ENCODE measurements at places on chromosomes 6 and 20. TPM values are rescaled to one million over a fixed set of nuclear protein-coding genes. Genes with fewer than 3 reads are reported as not detected.

Gene SLC52A3
- total RNA-seq = 0.46 TPM

Gene MAP7
- 6.9 TPM for total RNA-seq

Gene TREM2
- 8.5 TPM for total RNA-seq

Gene GSTA3
- 0.69 TPM for total RNA-seq

Gene MUCL3
- total RNA-seq = not detected

Gene HLA-DQB2
- not detected for total RNA-seq

Gene TRAPPC3L
- total RNA-seq = 0.69 TPM

Gene MYCT1
- 4.4 TPM for total RNA-seq

Gene CRISP3
- total RNA-seq = not detected

Gene CYP39A1
- 3.7 TPM for total RNA-seq

Gene EEF1A2
- 313 TPM for total RNA-seq

Gene TNXB
- total RNA-seq = 6.0 TPM

Gene CFAP206
- 14.8 TPM for total RNA-seq

Gene GHRH
- 2.3 TPM for total RNA-seq

Gene FUT9
- 102 TPM for total RNA-seq

Gene C6orf15
- not detected for total RNA-seq

Gene TTK
- total RNA-seq = 10.1 TPM

Gene DIDO1
- total RNA-seq = 42.4 TPM

Gene PEX7
- 6.7 TPM for total RNA-seq

Gene TMEM217
- total RNA-seq = 1.8 TPM

Gene CCN5
- not detected for total RNA-seq

Gene METTL24
- total RNA-seq = 2.8 TPM

Gene UBR2
- 33.7 TPM for total RNA-seq

Gene OR2B6
- not detected for total RNA-seq

Gene ZNF133
- 17.5 TPM for total RNA-seq

Gene EPB41L1
- total RNA-seq = 133 TPM

Gene SLC17A2
- total RNA-seq = not detected

Gene TSPO2
- not detected for total RNA-seq

Gene FNDC1
- total RNA-seq = 0.46 TPM

Gene NHLRC1
- total RNA-seq = 4.4 TPM

Gene BICRAL
- total RNA-seq = 19.4 TPM

Gene C6orf52
- 0.92 TPM for total RNA-seq

Gene BPIFB2
- not detected for total RNA-seq

Gene SAMD10
- 10.4 TPM for total RNA-seq

Gene TRIM10
- total RNA-seq = 0.23 TPM

Gene RFX6
- total RNA-seq = not detected
